GM13976 (cell line): ENCODE measurements at places on chromosomes 1 and 21.
A peak's percentile ranks its signal among the peaks of the same experiment; 100 is the strongest.

GRCh38 chr1:47940779-47941178 is 56.4 kb downstream of the TRABD2B start:
- no peak for DNase-seq

GRCh38 chr1:87830432-87830978 is 501.8 kb downstream of the LMO4 start:
- no peak for DNase-seq

- DNase-seq: peak; percentile 73
Measured at GRCh38 chr1:29282924-29283803, 46.8 kb downstream of the PTPRU start.

DNA sequence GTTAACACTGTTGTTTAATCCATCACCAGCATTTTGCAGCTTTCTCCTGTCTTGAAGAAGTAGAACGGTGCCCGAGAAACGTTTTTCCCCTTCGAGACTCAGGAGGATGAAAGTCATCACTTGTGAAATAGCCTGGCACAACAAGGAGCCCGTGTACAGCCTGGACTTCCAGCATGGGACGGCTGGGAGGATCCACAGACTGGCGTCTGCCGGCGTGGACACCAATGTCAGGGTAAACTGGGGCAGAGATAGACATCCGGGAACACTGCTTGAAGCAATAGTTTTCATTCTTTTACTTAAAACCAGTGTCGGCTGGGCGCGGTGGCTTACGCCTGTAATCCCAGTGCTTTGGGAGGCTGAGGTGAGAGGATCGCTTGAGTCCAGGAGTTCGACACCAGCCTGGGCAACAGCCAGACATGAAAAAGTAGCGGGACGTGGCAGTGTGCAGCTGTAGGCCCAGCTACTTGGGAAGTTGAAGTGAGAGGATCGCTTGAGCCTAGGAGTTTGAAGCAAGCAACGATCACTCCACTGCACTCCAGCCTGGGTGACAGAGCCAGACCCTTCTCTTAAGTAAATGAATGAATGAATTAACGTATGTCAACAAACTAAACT is 945 bp downstream of the CHAF1B start:
- DNase-seq: no peak

DNA sequence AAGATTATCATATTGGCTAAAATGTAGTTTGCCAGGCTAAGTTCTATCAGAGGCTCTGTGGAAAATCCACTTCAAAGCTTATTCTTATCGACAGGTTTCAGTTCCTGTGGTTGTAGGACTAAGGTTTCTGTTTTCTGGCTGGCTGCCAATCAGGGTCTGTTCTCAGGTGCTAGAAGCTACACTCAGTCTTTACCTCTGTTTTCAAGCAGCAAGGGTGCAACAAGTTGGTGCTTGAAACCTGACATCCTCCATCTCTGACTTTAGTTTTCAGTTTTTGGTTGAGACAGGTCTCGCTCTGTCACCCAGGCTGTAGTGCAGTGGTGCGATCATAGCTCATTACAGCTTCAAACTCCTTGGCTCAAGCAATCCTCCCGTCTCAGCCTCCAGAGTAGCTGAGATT is 15.3 kb upstream of the TMCO2 start:
- peak; percentile 62 for DNase-seq

DNA sequence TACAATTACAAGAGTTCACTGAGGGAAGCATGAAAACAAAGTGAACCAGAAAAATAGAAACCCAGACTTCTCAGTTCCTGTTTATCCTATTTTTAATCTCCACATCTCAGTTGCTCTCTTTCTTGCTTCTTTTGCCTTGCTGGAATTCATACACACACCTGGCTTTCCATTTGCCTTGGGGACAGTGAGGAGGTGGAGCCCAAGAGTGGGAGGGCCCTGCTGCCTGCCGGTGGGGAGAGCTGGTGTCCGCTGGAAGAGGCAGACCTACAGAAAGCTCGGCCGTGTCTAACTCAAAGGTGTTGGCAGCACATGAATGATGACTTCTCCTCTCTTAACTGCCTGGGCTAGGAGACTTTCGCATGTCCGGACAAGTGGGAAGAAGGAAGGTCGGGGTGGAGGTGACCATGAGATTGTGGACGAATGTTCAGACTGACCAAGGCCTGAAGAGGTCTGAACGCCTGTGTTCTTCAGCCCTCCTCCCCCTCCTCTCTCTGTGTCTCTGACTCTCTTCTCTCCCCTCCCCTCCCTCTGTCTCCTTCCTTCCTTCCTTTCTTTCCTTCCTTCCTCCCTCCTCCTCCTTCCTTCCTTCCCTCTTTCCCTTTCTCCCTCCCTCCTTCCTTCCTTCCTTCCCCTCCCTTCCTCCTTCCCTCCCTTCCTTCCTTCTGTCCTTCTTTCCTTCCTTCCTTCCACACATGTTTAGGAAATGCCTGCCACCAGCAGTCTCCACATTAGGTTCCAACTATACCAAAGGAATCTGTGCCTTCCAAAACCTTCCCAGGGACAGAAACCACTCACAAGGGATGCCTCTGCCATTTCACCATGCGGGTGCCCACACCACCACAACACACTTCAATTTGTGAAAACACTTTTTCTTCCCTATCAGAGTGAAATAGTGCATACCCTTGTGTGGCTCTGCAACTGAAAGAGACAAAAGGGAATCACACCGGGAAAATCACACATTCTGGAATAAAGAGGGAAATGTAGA is 157.3 kb upstream of the RUNX1 start:
- DNase-seq: peak; percentile 53

- DNase-seq: no peak
Measured at GRCh38 chr21:46317710-46318463, 5.8 kb downstream of the C21orf58 start.

- DNase-seq: no peak
Measured at GRCh38 chr1:19469004-19469403, 16.3 kb downstream of the CAPZB start.

DNA sequence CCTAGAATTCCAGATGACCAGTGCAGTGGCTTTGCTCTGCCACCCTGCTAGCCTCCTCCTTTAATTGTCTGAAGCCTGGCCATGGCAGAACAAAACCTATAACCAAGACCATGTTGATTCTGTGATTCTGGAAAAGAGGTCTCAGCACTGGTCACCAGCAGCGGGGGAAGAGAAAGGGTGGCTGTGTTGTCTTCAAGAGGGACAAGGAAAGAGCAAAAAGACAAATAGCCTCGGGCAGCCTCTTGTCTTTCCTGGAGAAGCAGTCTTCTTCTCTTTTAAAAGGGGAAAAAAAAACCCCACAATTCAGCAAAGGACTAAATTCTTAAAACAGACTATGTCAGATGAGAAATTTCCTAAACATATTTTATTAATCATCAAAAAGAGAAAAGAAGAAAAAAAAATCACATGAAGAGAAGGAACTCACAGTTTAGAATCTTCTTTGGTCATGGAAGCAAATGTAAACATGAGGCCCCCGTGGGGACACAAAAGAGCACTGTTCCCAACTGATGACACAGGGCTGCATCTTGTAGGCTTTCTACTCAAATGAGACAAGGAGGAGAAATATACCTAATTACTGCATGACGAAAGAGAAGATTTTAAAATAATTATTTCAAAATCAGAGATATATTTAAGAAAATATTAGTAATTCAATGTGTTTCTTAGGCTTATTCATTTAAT is 36.3 kb upstream of the RAP1GAP start:
- DNase-seq: no peak

- no peak for DNase-seq
Measured at GRCh38 chr1:165116732-165117131, 239.8 kb downstream of the LMX1A start.

DNA sequence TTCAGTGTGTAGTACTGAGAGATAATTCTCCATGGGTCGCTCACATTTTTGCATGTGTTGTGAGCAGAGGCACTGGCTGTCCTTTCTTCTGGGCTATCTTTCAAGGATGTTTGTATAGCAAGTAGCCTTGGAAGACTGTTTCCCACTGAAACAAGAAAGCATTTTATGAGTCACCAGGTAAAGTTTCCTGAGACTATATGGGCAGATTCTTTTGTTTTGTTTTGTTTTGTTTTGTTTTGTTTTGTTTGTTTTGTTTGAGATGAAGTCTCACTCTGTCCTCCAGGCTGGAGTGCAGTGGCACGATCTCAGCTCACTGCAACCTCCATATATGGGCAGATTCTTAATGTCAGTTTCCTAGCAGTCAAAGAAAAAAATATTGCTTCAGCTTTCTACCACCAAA is 912.6 kb downstream of the TTLL7 start:
- DNase-seq: no peak

DNA sequence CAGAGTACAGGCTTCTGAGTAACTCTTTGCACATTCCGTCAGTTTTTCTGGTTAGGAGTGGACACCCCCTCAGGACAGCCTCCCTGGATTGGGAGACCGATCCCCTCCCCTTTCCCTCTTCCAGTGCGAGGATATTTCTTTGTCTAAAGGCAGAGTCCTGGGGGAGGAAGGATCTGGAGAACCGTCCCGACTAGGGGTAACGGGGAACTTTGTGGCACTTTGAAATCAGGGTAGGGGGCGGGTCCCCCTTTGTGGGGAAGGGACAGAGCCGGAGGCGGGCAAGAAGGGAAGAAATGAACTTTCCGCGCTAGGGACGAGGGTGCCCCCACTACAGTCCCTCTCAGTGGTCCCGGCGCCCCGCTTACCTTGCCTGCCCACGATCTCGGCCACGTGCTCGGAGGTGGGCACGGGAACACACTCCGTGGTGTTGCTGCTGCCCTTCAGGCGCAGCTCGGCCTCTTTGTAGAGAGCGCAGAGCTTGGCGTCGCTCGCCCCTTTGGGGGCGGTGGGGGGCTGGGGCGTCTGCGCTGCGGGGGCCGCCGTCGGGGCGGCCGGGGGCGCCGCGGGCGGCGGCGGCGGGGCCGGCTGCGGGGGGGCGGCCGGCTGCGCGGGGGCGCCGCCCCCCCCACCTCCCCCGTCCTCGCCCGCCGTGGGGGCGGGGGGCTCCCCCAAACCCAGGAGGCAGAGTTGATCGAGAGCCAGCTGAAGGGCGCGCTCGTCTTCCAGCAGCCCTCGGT is 917 bp downstream of the MEX3A start:
- DNase-seq: no peak

DNA sequence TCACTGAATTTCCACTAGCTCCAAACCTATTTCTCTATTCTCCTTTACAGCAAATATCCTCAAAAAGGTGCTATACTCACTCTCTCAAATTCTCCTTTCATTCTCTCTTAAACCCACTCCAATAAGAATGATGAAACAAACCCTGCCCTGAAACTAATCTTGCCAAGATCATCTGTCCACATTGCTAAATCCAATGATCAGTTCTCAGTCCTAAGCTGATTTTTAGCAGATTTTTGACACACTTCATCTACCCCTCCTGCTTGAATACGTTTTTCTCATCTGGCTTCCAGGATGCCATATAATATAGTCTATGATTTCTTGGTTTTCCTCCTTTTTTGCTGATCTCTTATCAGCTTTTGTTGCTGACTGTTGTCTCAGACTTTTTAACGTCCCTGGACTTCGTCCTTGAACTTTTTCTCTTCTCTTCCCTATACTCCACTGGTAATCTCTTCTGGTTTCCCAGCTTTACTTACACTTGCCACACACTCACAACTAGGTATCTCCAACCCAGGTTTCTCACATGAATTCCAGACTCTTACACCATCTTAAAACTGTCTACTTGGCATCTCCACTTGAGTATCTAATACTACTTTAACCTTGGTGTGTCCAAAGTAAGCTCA is 35.3 kb downstream of the RERE start:
- no peak for DNase-seq

DNA sequence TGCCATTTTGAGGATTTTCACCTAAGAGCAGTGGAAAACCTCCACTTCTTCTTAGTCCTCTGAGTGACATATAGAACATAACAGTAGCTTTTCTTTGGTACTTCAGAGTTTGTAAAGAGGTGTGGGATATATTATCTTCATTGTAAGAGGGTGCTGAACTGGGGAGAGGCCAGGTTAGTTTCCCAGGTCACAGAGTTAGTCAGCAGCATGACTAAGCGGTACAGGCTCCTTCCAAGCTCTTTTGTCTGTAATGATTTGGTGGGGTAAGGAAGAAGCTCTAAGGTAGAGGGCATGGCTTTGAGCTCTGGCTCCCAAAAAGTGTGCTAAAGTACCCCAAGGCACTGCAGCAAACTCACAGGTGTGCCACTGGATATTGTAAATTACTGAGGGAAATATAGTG is 325.0 kb upstream of the PLXNA2 start:
- DNase-seq: no peak

GRCh38 chr1:111190931-111191451 is 9.5 kb downstream of the DENND2D start:
- DNase-seq: no peak

- peak; percentile 75 for DNase-seq
Measured at GRCh38 chr1:234875953-234876855, 252.4 kb downstream of the TOMM20 start.

- DNase-seq: peak; percentile 70
Measured at GRCh38 chr1:154419620-154420571, 14.8 kb downstream of the IL6R start.

- no peak for DNase-seq
Measured at GRCh38 chr1:9840176-9840575, 16.4 kb upstream of the CLSTN1 start.

DNA sequence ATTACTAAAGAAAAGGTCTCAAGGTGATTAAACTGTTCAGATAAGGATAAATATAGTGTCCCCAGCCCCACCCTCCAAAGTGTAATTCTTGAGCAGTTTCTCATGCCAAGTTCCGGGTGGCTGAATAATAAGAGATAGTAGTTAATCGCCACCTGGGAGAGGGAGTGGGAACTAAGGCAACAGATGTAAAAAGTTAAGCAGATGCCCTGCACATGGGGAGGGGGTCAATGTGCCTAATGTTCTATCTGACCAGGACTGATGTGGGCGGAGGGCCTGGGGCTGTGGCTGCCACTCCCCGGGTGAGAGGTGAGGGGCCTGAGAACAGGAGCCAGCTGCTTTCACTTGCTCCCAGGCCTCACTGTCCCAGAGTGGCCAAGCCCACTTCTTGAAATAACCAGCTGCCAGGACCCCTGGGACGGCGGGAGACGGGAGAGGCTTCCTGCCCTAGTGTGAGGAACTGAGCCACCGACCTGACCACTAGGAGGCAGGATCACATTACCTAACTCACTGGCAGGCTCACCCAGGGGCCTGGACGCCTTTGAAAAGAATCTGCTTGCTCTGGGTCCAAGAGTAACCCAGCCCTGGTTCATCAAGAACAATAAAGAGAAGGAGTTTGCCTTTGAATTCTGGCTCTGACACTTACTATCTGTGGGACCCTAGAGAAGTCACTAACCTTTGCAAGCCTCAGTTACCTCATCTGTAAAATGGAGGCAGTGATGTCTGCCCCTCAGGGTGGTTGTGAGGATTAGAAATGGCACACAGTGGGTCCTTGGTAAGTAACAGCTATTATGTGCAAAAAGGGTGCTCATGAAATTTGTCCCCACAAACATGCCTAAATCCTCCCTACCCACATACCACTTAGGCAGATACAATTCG is 179.2 kb downstream of the ATG4C start:
- DNase-seq: peak; percentile 72

- DNase-seq: no peak
Measured at GRCh38 chr1:87615491-87615890, 286.8 kb downstream of the LMO4 start.

- peak; percentile 82 for DNase-seq
Measured at GRCh38 chr1:34162852-34163766, 1.9 kb downstream of the CSMD2 start.
